Epithelial cell of prostate (primary cell): ENCODE measurements at places on chromosomes 1 and 21.

GRCh38 chr1:180310095-180310494, 80.0 kb downstream of the LHX4 start:
- peak; percentile 44 for DNase-seq

DNA sequence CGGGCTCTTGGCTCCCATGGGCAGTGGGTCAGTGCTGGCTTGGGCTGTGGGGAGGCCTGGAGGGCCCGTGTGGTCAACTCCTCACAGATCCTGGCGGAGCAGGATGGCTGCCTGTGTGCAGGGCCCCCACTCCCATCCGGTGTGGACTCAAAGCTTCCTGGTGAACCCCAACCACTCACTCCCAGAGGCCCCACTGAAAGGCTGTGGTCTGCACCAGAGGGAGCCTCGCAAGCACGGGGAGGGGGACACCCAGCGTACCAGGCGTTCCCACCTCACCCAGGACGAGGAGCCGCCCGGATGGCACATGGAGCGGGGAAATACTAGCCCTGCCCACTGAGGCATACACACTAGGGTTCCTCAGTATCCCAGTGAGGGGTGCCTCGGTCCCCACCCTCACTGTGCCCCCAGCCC, 75.4 kb upstream of the ACTRT2 start:
- DNase-seq = no peak

DNA sequence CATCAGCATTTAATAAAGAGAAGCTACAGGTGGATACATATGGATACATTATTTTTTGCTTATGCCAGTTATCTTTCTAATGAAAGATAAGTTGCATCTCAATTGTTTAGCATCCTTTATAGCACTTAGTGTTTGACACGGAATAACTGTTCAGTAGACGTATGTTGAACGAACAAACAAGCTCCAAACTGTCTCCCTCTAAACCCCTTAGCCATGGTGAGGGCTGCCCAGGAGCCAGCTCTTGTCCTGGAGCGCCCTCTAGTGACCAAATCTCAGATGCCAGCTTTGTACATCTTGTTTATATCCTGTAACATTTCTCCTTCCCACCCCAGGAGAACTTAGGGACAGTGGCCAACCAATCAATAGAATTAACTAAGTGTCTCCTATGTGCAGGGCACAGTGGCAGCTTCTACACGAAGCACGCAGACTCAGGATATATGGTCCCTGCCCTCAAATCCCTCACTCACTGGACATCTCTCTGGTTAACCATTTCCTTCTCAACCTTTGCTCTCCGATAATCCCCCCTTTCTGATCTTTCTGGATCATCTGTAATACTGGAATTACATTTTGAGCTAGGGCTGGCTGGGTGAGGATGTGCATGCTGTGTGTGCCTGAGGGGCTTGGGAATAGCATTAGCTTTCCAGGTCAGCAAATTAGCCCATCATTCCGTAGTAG, 22.9 kb downstream of the KCNA10 start:
- no peak for DNase-seq

DNA sequence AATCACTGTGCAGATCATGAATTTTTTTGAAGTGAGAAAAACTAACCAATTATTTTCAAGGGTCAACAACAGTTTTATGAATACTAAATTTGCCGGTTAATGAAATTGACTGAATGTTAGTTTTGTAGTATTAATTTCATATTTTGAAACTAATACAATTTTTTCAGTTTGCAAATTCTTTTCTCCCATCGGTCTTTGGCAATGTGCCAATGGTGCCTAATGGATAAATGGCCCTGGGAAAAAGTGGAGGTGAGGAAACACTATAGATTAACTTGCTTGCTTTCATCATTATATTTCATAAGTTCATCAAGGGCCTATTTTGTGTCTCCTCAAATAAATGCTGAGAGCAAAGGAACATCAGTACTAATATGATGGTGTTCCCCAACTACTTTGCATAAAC, 4.1 kb downstream of the C1orf141 start:
- no peak for DNase-seq

GRCh38 chr1:13583966-13584791, 547 bp downstream of the PDPN start:
- no peak for DNase-seq

DNA sequence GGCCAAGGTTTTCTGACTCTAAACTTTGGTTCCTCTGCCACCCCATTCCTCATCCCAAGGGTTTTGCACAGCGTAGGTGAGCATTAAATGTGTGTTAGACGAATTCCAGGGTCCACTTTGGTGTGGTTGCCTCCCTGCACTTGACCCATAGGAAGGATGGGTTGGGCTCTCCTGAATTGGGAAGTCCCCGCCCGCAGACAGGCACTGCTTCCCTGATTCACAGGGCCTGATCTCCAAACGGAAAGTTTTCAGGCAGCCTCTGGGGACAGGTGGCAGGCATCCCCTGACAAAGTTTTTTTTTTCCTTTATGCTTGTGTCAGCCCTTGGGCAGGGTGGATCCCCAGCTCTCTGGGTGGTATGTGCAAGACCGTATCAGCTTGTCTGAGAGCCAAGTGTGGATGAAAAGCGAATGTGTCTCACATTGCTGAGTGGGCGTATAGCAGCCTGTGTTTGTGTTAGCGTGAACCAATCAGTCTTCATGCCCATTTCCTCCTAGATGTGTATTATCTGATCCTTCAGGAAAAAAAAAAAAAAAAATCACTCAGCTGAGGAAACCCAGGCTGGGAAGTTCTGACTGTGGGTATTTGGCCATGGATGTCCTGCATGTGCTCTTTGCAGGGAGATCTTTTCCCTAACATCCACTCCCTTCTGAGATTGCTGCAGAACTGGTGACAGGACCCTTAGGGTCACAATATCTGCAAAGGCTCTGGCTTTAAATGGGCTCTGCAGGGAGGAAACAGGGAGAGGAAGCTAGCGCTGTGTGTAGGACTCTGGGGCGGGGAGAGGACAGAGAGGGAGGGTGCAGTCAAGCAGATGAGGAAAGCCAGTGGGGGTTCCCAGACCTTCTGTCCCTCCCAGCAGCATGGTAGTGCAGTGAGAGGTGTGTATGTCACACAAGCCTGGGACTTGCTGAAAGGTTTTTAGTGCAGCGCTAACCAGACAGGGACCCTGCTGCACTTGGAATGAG, 42.2 kb upstream of the TRABD2B start:
- DNase-seq = no peak

GRCh38 chr21:32307706-32308105, 9.1 kb downstream of the MRAP start:
- DNase-seq = no peak

DNA sequence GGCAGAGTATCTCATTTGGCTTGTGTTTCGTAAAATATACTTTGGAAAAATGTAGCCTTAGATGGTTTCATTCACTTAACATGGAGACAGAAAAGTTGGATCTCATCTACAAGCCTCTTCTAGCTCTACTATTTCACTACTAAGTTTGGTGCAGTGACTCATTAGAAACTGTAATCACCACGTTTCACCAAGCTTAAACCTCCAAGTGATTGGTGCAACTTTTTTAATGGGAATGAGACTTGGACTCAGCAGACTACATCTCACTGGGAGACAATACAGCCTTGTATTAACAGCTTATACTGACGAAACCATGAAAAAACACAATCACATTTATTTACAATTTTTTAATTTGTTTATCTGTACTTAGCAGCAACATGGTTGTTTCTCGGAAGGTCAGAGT, 29.9 kb upstream of the NRIP1 start:
- DNase-seq = no peak

DNA sequence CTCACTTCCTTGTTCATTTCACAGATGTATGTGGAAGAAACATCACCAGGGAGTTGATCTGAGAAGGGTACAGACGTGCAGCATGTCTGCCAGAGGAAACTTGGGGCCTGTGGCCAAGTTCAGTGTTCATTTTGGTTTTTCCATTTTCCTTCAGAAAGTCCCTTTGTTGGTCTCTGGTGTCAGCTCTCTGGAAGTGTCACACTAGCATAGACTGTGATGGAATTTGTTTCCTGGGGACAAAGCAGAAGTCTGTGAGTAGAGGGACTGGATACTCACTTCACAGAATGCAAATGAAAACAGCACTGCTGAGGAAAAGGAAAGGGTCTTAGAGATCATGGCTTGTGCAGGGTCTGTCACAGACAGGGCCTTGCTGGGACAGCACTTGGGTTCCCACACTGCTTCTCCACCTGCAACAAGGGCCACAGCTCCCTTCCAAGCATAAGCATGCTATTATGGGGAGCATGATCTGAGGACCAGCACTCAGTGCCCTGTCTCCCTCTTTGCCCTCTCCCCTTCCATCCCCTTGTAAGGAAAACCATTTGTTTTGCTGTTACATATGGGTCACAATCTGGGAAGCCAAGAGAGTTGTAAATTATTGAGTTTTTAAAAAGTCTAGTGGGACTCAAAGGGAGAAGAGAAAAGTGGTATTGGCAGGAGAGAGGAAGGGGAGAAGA, 31.4 kb upstream of the CD84 start:
- no peak for DNase-seq

- no peak for DNase-seq
Observed at GRCh38 chr1:232145768-232146167, 484.2 kb downstream of the SIPA1L2 start.

DNA sequence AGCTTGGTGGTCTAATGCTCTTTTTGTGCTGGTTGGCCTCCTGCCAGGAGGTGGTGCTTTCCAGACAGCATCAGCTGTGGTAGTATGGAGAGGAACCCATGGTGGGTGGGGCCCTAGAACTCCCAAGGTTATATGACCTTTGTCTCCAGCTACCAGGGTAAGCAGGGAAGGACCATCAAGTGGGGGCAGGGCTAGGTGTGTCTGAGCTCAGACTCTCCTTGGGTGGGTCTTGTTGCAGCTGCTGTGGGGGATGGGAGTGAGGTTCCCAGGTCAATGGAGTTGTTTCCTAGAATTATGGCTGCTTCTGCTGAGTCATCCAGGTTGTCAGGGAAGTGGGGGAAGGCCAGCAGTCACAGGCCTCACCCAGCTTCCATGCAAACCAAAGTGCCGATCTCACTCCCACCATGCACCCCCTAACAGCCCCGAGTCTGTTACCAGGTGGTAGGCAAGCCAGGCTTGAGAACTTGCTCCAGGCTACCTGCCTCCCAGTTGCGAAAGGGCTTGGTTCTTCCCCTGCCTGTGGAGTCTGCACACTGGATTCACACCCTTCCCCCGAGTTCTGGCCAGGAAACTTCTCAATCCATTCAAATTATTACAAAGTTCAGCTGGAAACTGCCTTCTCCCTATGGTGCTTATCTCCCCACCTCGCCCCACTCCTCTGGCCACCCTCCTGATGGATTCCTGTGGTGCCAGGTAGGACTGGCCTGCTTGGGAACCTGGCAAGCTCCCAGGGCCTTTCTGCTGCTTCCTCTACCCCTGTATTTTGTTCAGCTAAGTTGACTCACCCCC, 37.8 kb downstream of the DRAM2 start:
- no peak for DNase-seq

- DNase-seq = no peak
Observed at GRCh38 chr1:58699011-58699762, 675 bp downstream of the MYSM1 start.

DNA sequence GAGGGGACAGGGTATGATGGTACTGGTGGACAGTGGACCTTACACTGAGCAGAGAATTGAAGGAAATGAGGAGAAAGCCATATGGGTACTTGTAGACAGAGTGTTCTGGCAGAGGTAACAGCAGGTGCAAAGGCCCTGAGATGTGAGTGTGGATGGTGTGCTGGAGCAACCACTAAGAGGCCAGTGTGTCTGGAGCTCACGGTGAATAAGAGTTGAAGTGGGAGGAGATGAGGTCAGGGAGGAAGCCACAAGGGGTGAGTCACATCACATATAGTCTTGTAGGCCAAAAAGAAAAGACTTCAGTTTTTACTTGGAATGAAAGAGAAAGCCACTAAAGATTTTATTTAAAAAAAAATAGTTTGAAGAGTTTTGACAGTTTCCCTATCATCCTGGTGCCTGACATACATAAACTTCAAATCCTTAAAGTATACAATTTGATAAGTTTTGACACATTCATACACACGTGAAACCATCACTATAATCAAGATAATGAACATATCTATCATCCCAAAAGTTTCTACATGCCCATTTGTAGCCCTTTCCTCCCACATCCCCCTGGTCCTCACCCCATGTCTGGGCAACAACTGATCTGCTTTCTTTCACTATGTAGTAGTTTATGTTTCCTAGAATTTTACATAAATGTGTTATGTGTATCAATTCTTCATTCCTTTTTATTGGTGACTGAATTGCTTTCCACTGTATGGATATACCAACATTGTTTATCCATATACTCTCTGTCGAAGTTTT, 148.4 kb downstream of the GPATCH2 start:
- peak; percentile 66 for DNase-seq

DNA sequence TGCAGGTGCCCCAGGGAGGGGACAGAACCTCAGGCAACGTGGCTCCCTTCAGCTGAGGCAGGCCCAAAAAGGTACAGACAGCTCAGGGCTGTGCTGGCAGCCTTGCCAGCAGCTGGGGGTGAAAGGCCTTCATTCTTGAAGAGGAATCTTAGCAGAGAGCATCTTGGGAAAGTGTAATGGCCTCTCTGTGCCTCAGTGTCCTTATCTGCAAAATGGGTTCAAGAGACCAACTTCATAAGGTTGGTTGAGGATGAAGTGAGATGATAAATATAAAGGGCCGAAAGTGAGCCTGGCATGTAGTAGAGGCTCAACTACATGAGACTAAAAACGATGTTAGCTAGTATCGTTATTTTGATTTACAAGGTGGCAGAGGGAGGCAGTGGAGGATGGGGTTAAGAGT, 26.2 kb downstream of the TMCO4 start:
- DNase-seq = no peak

GRCh38 chr21:44700101-44701022, 3.4 kb downstream of the KRTAP10-12 start:
- no peak for DNase-seq

DNA sequence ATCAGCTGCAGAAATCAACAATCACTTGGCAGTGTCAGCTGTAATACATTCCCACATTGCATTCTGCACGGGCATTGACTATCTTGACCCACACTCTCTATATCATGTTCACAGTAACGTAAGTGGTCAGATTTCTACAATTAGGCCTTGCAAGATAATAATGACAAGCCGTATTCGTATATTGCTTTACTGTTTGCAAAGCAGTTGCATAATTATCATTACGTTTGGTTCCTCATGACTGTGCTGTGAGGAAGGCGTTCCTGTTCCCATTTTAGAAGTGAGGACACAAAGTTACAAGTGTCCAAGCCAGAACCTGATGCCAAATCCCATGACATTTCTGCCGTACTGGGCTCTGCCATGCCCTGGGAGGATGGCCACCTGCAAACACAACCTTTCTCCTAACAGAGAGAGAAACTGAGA, 53.5 kb upstream of the TARBP1 start:
- DNase-seq = no peak
